ENCODE measurements at places on chromosomes 5 and 9. TPM values are rescaled to one million over a fixed set of nuclear protein-coding genes. Genes with fewer than 3 reads are reported as not detected.

GRCh38 chr5:6280425-6281100 is 97.8 kb downstream of the MED10 start:
- DNase-seq = no peak

The C5orf63 gene
- polyA plus RNA-seq = 17.6 TPM

- no peak for DNase-seq
Observed at GRCh38 chr9:115191667-115192066, 73.7 kb upstream of the TNC start.

The SLC34A3 gene
- polyA plus RNA-seq = 2.3 TPM

The PCDHB10 gene
- 6.2 TPM for polyA plus RNA-seq

- no peak for DNase-seq
Observed at GRCh38 chr5:16618138-16618897, 1.5 kb upstream of the RETREG1 start.

The RASGEF1C gene
- polyA plus RNA-seq = 0.10 TPM

DNA sequence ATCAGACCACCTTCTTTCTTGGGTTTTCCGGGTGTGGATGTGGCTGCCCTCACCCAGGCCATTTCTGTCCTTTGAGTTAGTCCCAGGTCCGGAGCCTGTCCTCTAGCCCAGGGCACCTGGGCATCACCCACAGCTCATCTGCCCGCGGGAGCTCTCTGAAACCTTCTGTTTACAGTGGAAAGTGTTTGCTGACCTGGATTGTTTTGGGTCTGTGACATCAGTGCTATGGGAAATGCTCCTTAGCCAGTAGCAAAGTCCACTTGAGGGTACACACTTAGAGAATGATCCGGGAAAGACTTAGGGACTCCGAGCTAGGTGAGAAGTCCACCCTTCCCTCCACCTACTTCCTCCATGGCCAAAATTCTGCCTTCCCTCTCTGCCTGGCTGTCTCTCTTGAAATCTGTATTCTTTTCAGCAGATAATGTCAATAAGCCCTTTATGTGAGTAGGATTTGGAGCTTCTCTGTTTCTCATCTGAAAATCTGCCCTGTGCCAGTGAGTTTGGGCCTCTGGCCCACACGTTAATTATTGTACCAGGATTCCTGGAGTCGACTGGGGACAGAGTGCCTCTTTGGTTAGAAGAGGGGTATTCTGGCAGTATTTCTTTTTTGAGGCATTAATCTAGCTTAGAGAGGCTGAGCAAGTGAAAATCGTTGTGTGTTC is 19.9 kb downstream of the ABLIM3 start:
- no peak for DNase-seq

The HACD4 gene
- polyA plus RNA-seq = 7.3 TPM

- no peak for DNase-seq
Observed at GRCh38 chr9:75651709-75652108, 238.8 kb upstream of the PCSK5 start.

The NXNL2 gene
- 0.55 TPM for polyA plus RNA-seq

DNA sequence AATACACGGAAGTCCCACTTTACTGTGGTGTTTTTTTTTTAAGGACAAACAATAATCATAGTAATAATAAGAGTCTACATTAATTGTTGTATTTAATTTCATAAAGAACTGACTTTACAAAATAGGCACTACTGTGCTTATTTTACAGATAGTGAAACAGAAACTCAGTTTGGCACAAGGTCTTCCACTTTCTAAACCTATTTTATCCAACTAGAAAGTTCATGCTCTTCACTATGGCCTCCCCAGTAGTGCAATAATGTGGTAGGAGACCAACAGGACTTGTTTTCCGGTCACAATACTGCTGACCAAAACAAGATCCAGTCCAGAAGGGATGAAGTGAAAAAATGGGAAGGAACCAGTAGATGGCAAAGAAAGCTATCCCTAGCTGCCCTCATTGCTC is 531.6 kb downstream of the CAAP1 start:
- no peak for DNase-seq

- no peak for DNase-seq
Observed at GRCh38 chr5:82603033-82603987, 325.2 kb upstream of the RPS23 start.

DNA sequence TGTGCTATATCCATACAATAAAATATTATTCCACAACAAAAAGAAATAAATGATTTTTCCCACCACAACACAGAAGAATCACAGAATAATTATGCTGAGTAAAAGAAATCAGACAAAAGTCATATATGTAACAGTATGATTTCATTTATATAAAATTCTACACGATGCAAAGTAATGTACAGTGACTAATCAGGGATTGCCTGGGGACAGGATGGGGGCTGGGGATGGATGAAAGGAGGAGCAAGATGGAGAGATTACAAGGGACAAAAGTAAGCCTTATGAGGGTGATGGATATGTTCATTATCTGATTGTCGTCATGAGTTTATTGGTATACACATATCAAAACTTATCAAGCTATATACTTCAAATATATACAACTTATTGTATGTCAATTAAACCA is 154.0 kb downstream of the FBN2 start:
- no peak for DNase-seq

The NME5 gene
- polyA plus RNA-seq = 12.1 TPM

DNA sequence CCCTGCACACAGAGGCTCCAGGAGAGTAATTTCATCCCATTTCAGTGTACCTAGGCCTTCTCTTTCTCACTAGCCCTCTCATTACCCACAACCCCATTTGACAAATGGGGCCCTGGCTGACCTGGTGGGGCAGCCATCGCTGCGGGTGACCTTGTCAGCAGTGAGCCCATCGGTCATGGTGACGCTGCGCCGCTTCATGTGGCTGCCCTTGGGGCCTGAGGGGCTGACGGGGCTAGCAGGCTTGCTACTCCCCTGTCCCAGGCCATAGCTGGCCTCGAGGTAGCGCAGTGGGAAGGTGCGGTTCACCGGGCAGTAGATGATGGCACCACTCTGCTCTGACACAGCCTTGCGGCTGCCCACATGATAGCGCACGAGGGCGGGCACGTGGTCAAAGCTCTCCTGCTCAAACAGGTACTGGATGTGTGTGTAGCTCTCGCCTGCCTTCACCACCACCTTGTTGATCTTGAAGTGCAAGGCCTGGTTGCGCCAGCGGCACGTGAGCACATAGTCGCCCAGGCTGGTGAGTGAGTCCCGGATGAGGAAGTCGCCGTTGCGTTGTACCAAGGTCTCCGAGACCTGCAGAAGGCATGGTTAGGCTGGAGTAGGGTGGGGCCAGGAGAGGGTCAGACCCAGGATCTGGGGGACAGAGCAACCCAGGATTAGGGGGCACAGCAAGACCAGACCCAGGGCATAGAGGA is 14.1 kb upstream of the TOR2A start:
- no peak for DNase-seq

GRCh38 chr5:96969366-96969765 is 33.5 kb downstream of the LNPEP start:
- no peak for DNase-seq

The F2RL2 gene
- polyA plus RNA-seq = 0.42 TPM

DNA sequence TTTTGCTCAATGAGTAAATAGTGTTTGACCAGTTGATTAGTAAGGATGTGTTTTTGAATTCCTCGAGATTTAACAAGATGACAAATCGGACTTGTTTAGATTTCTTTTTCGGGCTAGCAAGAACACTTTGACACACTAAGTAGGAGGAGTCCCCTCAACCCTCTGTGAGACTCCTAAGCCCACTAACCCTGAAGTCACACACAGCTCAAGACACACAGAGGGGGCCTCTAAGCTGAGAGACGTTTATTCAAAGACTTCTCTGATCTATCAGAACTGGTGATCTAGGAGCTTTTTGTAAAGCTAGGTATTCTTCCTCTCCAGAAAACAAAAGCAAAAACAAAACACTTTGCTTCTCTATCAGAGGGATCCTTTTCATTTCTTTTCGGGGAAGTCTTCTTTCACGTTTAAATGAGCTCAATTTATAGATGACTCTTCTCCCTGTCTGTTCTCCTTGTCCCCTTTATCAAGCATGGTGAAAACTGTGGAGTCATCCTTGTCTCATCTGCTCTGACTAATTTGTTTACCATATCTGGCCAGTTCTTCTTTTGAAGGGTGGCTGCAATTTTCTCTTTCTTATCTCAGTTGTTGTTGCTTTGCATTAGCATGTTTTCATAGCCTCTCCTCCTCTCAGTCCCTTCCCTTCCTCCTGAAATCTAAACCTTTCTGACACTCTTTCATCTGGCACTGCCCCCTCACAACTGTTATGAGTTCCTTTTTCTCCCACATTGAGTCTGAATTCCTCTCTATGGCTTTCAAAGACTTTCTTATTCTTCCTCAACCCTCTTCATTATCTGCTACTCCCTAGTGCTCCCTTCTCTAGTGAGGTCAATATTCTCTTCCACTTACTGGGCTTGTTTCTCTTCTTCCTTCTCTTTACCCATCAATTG is 68.5 kb upstream of the RAI14 start:
- no peak for DNase-seq

- DNase-seq = no peak
Observed at GRCh38 chr9:136741883-136742571, 713 bp downstream of the LCN10 start.

DNA sequence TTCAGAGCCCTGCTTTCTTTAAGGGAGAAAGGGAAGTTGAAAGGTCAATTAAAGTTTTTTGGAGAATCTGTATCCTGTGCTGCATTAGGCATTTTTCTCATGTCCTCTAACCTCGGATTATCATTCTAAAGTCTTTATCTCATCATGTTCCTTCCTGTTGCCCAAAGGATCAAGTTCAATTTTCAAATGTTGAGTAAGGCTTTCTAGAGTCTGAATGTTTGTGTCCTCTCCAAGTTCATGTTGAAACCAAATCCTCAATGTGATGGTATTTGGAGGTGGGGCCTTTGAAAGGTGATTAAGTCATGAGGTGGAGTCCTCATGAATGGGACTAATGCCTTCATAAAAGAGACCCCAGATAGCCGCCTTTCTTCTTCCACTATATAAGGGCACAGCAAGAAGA is 20.2 kb upstream of the TNC start:
- no peak for DNase-seq

- DNase-seq = no peak
Observed at GRCh38 chr5:5629607-5629978, 207.1 kb downstream of the ICE1 start.

- no peak for DNase-seq
Observed at GRCh38 chr9:82082563-82082962, 94.0 kb downstream of the SPATA31D1 start.

The CYFIP2 gene
- polyA plus RNA-seq = 25.2 TPM

DNA sequence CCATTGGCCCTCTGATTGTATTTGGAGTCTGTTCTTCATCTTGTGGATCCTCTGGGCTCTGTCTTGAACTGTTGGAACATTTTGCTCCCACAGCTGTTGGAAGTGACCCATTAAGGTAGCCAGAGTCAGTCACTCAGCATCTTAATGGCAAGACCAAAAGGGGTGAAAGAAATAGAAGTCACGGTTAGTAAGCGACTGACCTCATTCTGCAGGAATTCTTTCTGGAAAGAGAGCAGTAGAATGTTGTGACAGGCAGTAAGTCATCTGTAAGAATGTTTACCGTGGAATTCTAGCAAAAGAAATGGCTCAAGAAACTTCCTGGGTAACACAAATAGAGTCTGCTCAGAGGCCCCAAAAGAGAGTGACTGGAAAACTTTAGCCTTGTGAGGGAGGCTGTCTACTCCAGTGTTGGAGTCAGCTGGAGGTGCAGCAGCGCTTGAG is 28.6 kb upstream of the TNC start:
- no peak for DNase-seq

- no peak for DNase-seq
Observed at GRCh38 chr5:115151208-115151805, 18.4 kb downstream of the TRIM36 start.

DNA sequence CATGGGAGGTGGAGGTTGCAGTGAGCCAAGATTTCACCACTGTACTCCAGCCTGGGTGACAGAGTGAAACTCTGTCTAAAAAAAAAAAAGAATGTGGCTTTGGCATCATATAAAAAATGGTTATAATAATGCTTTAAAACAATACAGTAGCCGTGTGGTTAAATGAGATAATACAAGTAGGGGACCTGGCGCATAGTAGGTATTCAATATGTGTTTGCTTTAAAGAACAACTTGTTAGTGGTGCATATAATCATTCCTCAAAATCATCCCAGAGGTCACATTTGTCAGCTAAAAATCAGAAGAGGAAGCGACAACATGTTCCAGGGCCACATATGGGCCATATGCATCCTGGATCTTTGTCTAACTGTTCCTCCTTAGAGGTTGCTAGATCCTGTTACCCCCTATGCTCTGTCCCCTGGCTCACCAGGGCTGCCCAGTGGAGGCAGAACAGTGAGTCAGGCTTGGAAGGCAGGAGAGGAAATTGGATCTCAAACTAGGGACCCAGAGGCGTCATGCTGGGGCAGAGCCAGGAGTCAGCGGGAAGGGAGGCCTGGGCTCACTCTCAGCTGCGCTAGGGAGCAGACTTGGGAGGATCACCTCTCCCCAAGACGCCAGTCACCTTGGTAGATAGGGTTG is 27.7 kb downstream of the LHX6 start:
- no peak for DNase-seq

DNA sequence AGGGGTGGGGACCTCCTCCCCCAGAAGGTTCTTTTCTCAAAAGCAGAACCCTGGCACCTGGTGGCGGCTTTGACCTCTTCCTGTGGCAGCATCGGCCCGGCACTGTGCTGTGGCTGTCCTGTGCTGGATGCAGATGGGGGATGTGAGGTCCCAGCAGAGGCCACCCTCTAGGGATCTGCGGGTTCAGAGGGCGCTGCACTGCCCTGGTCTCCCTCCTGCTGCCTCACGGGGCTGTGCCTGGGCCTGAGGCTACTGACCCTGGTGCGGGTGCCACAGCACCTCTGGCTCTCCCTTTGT is 76.6 kb upstream of the CACNA1B start:
- no peak for DNase-seq

The REXO4 gene
- 31.4 TPM for polyA plus RNA-seq

DNA sequence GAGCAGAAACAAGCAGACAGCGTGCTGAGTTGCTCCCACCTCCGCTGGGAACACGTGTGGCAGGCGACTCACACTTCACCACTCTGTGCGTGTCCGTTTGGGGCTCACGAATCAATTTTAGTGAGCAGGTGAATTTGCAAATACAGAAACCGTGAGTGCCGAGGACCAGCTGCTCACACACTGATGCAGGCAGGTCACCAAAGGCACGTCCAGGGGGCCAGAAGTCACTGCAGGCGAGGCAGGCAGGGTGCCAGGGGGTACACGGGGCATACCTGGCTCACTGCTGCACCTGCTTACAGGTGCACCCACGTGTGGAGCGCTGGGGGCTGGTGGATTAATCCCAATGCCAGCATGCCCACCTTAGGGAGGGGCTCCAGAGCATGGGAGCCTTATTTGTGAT is 68.8 kb downstream of the ZNF354C start:
- DNase-seq = no peak

Data from right lung (tissue), 10 donors.